CD4-positive, alpha-beta T cell treated with Interleukin-12 subunit alpha and Interleukin-12 subunit beta, for 1 hour (primary cell): ENCODE measurements at places on chromosomes 3 and 15.

DNA sequence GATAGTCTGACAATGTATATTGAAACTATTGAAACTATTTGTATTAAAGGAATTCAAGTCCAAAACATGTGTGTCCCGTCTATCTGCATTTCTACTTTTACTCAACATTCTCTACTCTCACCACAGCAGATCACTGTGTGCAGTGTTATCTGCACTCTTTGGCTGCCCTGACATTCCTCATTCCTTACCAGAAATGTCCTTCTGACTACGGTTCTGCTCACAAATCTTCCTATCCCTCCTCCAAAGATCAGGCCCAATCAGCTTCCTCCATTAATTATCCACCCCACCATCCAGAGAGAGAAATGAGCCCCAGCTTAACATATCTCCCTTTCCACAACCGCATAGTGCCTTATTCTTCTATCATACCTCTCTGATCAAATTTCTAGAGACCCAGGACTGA, 94.7 kb downstream of the TBL1XR1 start:
- no peak for DNase-seq

DNA sequence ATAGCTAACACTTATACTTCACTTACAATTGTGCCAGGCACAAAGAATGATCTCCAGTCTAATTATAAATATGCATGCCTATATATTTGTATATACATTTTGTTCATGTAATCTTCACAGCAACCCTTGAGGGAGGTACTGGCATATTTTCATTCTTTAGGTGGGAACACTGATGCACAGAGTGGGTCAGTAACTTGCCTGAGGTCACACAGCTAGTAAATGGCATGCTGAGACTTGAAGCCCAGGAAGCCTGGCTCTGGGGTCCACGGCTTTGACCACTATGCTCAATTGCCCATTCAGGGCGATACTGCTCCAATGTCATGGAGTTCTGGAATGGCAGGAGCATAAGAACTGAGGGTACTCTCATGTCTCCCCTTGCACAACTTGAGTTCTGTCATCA, 139.8 kb downstream of the SHQ1 start:
- no peak for DNase-seq

DNA sequence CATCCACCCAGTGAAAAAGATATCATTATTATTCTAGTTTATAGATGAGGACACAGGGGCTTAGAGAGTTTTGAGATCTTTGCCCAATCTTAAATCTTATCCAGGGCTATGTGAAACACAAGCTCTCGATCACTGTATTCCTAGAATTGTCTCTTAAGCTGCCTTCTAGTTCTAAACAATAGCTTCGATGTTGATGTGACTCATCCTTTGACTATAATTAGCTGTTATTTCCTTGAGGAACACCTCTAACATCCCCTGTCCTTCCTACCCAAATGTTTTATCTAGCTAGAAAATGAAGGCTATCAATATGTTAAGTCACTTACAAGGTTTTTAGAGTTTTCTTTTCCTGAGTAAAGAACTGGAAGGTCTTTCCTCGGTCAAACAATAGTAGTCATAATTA, 83.1 kb upstream of the STAC start:
- DNase-seq: no peak

- no peak for DNase-seq
Measured at GRCh38 chr3:4573153-4573552, 80.0 kb downstream of the ITPR1 start.

DNA sequence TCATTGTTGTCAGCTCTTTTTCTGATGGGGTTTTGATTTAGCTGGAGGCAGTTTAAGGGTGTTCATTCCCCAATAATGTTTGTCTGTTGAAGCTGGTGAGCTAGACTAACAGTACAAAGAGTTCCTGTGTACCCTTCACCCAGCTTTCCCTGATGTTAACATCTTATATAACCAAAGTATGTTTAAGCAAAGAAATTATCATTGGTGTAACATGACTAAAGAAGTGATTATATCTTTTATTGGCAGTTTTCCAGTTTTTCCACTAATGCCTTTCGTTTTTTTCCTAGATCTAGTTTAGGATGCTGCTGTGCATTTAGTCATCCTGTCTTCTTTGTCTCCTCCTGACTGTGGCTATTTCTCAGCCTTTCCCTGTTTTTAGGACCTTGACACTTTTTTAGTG, 165.6 kb downstream of the LPP start:
- DNase-seq: no peak

GRCh38 chr15:57494581-57494980, 97.1 kb upstream of the MYZAP start:
- no peak for DNase-seq

GRCh38 chr3:58237238-58237940, at the start of gene ABHD6:
ABHD6 (plus strand) TSS chr3:58237792; CDS start chr3:58256587, 18,795 bp downstream.
- DNase-seq: peak; percentile 85

DNA sequence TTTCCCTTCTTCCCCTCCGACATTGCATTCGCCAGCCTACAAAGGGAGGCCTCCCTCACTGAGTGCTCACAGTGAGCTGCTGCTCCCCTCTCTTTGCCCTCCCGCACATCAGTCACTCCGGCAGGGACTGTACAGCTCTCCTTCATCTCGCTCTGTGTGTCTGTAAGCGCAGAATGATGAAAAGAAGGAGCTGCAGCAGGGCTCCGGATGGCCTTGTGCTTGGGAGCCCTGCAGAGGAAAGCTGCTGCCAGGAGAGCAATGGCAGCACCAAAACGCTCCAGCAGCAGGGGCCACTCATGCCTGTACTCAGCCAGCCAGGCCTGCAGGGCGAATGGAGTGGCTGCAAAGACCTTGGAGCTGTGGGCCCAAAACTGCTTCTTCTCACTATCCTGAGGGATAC, 107.0 kb upstream of the NSMCE3 start:
- DNase-seq: no peak

DNA sequence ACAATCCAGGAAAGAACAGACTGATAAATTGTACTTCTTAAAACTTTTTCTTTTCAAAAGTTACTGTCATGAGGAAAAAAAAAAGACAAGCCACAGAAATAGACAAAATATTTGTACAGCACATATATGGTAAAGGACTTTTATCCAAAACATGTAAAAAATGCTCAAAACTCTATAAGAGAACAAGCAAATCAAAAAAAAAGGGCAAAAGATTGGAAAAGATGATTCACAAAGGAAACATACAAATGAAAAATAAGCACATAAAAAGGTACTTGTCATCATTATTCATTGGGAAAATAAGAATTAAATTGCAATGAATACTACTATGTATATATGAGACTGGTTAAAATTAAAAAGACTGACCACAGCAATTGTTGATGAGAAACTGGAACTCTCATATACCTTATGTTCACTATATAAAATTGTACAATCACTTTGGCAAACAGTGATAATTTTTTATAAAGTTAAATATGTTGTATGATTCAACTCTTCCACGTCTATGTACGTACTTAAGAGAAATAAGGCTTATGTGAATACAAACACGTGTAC, 39.7 kb downstream of the DIPK2A start:
- DNase-seq: no peak

GRCh38 chr3:101685870-101686307, 629 bp downstream of the RPL24 start:
- no peak for DNase-seq

DNA sequence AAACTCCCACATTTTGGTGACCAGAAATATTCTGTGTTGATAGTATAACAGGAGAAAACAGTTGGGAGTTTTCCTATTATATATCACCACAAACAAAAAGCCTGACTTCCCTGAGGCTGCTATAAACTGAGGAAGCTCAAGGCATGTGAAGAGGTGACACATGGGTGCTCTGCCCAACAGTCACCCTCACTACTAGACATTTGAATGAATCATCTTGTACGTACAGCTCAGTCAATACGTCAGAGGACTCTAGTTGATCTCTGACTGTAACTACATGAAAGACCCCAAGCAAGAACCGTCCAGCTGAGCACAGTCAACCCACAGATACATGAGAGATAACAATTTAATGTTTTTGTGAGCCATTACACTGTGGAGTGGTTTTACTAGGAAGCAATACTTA, 338.3 kb upstream of the ATP11B start:
- no peak for DNase-seq

DNA sequence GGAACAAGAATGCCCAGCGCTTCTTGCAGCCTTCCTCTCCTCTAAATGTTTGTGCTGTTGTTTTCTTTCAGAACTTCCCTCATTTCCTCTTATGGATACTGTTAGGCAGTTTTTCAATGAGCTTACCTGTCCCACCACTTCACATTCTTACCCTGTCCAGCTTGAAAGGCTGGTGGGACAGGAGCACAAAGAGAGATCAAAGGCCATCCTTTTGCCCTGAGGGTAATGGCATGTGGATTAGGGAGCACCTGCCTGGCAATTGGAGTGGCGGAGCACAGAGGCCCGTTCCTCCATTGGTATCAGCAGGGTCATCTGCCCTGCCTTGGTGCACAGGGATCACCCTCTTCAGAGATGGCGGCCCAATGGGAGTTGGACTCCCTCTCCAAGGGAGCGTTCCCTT, 170.1 kb upstream of the UBE3A start:
- DNase-seq: no peak

DNA sequence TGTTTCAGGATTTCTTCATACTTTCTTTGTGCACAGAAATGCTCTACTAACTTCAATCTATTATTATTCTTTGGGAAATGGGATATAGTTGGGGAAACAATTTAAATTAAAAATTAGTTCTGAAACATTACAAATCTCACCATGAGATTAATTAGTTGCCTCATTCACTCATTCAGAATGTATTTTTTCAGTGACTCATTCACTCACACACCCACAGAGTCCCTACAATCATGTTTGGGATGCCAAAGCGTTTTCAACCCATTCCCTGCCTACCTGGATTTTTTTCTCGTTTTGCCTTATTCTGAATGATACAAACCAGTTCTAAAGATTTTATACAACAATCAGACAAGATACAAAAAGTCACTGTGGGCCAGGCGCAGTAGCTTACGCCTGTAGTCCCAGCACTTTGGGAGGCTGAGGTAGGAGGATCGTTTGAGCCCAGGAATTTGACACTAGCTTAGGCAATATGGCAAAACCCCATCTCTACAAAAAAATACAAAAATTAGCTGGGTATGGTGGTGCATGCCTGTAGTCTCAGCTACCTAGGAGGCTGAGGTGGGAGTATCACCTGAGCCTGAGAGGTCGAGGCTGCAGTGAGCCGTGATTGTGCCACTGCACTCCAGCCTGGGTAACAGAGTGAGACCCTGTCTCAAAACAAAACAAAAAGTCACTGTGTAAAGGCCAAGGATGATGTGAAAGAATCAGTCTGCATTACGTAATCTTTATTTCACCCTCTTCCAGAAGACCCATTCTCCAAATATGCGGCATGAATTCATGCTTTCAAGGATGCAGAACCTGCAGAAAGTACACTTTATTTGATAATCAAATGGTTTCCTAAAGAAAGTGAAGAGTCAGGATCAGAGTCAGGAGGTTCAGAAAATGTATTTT, 34.8 kb upstream of the ARHGEF3 start:
- no peak for DNase-seq

DNA sequence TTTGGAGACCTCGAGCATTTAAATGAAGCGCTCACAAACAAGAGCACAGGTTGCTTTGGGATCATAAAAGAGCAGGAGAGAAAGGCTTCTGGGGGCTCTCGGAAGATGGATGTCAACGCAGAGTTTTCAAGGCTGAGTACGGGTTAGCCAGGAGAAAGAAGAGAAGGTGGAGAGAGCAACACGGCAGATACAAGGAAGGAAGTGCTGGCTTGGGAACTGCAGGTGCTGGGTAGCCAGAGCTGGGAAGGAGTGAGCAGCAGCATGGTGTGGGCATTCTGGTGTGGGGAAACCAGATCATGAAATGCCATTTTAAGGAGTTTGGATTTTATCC, 580 bp upstream of the RUBCN start:
- no peak for DNase-seq

DNA sequence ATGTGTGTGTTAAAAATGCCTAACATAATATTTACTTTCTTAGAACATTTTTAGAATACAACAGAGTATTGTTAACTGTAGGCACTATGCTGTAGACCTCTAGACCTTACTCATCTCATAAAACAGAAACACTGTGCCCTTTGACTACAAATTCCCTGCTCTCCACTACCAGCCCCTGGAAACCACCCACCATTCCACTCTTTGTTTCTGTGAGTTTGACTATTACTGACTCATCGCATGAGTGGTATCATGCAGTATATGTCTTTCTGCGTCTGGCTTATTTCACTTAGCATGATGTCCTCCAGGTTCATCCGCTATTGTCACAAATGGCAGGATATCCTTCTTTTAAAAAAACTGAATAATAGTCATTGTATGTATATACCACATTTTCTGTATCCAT, 216.7 kb upstream of the CFAP20DC start:
- no peak for DNase-seq

- DNase-seq: no peak
Measured at GRCh38 chr3:67077656-67078055, 79.5 kb downstream of the KBTBD8 start.
